ENCODE measurements at places on chromosomes 7 and 10.

DNA sequence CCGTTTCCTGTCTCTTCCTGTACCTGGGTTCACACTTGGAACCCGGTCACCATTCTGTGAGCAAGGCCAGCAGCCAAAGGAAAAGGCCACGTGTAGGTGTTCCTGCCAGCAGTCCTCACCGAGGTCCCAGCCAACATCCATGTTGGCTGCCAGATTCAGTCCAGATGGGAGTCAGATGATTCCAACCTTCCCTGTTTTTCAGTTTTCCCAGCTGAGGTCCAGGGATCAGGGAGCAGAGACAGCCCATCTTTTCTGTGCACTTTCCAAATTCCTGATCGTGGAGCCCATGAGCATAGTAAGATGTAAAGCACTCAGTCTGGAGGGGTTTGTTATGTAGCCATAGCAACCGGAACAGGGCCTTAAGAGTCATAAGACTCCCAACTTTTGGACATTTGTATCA, 3.9 kb upstream of the PVRIG start:
- no peak for DNase-seq

- no peak for DNase-seq
Measured at GRCh38 chr7:2470204-2471021, 5.8 kb downstream of the GRIFIN start.

GRCh38 chr10:87794285-87794684, 23.7 kb downstream of the ATAD1 start:
- no peak for DNase-seq

GRCh38 chr7:32164341-32164996, 94.3 kb upstream of the PDE1C start:
- no peak for DNase-seq

- DNase-seq, result no peak
Measured at GRCh38 chr10:76740514-76740913, 897.1 kb downstream of the KCNMA1 start.

DNA sequence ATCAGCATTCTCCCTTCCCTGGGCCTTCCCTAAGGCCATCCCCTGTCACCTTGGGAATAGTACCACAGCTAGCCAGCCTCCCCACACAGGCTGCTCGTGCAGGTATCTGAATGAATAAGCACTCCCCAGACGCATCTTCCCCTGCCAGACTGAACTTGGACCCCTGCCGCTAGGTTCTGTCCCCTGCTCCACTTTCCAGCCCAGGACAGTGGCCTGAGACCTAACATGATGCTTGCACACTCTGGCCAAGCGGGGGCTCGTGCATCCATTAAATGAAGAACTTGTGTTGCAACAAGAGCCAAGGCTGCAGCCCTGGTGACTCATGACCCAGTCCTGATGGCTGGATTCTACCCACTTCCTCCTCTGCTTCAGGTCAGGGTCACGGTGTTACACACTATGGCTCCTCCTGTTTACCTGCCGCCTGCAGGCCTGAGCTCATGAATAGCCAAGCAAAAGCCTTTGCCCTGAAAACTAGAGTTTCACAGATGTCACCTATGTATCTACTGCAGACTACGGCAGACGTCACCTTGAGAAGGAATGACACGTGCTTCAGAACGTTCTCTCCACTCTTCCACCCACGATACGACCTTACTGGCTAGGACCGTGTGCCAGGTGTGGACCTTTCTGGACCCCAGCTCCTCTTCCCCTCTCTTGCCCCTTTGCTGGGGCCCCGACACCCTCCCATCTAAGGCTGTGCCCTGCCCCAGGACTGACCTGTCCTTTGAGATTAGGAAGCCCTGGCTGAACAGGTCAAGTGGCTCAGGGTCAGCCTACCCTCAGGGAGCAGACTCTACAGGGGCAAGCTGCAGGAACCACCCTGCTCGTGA, 6.5 kb downstream of the ASB13 start:
- DNase-seq, result no peak

DNA sequence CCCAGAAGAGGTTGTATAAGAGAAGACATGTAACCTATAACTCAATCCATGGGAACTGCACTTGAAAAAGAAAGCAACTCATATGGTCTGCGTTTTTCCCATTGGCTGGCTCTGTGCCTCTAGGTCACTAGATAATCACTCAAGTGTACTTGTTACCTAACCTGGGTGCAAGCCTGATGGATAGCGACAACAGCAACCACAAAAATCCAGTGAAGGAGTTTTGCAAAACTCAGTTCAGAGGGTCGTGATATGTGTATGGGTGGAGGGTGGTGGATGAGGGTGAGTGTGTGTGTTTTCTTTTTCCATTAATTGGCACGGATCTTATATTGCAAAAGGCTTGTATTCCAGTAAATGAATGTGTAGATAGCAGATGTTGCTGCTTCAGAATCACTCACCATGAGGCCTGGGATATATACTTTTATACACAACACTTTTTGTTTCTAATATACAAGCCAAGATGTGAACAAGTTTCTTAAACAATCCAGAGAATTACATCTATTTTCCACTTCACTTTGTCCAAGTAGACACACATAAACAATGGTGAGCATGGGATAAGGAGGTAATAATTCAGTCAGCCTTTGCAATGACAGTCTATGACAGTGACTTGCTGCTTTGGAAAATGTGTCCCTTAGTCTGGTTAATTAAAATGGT, 286.9 kb upstream of the DKK1 start:
- no peak for DNase-seq
